ENCODE measurements at places on chromosomes 3 and 15.

- DNase-seq = no peak
Measured at GRCh38 chr15:63086947-63087346, 34.7 kb upstream of the LACTB start.

GRCh38 chr3:195583831-195584542 lies at the start of gene APOD:
TSS of gene APOD (minus strand) at chr3:195583940. CDS start at chr3:195579461, 4,479 bp downstream.
- no peak for DNase-seq

- peak; percentile 54 for DNase-seq
Measured at GRCh38 chr3:196620161-196620604, 19.3 kb upstream of the NRROS start.

DNA sequence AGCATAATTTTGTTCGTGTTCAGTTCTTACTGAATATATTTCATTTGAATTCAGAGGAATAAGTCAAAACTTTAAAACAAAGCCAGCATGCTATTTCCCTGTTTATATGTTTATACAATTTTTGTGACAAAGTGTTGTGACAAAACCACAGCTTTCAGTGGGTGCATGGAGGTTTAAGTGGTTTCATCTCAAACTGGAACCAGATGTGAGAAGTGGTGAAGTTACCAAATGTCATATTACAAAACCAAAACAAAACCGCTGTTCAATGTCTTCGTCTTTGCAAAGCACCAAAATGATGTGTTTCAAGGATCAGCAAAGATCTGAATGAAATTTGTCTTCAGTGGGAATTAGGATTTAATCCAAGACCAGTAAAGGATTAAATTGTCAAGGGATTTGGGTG lies 59.3 kb upstream of the OSTN start:
- DNase-seq = no peak

DNA sequence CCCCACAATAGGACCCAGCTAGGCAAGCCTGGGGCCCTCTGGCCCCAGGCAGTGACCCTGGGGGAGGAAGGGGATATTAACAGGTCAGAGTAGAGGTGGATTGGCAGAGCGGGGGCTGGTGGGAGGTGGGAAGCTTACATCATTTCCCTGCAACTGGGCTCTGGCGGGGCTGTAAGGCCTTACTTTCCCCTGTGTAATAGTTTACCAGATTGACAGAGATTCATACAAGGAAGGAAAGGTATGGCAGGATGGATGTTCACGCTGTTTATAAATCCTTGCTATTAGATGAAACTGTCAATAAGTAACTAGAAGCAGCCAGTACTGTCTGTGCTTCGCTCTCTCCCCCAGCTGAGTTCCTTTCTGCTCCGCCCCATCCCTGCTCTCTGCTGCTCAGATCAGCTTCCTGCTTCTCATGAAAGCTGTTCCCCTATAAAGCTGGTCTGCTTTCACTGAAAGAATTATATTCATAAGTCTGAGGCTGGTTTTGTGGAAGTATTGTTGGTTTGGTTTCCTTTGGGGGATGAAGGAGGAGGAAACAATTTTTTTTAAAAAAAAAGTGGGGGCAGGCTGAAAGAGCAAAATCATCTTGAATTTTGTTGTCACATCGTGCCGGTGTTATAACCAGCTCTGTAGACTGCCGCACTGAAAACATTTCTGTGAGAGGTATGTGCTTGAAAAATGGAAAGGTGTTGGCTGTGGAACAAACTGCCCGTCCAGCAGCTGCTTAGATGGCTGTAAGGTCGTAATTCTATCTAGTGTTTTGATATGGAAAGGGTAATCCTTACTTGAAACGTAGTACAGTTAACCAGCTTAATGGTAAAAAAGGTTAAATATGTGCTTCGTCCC lies 76.4 kb downstream of the BBX start:
- DNase-seq = peak; percentile 57

- no peak for DNase-seq
Measured at GRCh38 chr3:63673111-63673510, 20.6 kb downstream of the SNTN start.

DNA sequence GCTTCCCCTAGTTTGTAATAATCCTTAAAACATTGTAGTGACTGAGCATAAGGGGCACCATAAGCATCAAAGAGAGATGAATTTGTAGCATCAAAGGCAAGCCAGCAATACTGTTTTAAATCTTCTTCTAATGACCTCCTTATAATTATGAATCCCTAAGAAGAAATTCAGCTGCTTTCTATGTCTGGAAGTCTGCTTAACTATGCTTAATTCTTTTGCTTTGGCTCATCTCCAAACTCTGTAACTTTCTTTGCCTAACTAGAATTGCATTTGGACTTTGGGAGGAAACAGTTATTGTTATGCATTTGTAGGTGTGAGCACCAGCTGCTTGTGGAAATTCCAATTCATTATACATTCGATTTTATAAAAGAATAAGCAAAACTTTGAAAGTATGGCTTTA lies 117.7 kb upstream of the SPATA16 start:
- no peak for DNase-seq

DNA sequence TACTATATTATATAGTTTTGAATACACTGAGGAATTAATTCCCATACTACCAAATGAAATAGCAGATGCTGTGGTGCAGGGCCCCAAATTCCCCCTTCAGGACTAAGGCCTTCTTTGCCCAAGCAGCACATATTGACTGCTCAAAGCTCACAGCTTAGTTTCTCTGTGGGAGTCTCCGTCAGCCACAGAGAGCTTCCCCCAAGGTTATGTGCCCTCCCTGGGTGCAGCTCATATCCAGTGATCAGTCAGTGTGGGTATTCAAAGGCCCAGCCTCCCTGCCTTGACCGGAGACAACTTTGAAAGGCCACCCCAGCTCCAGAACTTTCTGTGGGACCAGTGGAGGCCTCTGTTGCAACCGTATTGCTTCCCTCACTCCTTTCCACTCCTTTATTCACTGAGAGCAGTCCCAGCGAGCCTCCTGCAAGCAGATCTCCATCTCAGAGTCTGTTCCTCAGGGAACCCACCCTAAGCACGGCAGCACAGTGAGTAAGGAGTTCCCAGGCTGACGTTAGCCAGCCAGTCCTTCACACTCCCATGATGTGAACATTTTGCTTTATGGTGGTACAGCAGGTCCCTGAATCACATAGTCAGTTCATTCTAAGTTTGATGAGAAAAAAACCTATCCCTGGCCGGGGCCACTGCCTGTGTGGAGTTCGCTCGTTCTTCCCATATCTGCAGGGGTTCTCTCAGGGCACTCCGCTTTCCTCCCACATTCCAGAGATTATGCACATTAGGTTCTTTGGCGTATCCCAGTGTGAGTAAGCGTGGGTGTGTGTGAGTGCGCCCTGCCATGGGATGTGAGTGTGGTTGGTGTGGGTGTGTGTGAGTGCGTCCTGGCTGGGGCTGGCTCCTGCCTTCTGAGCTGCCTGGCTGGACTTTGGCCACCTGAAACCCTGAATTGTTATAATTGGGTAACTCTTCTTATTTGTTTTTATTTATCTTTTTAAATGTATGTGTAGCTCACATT lies 64.4 kb upstream of the PPARG start:
- no peak for DNase-seq

All from CD4-positive, alpha-beta T cell treated with Interleukin-4 for 4 hours (primary cell).